ENCODE measurements at places on chromosomes 6 and 20.
A peak's percentile ranks its signal among the peaks of the same experiment; 100 is the strongest.

DNA sequence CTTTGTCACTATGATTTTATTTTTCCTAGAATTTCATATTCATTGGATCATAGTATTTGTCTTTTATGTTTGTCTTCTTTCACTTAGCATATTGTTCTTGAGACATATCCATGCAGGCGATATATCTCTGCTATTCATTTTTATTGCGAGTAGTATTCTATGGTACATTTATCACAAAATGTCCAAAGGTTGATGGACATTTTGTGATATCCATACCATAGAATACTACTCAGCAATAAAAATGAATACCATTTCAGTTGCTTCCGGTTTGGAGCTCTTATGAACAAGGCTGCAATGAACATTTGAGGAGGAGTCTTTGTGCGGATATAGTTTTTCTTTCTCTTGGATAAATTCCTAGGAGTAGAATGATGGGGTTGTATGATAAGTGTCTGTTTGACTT, 28.8 kb upstream of the EYA2 start:
- no peak for DNase-seq

GRCh38 chr6:110768057-110768456, 47.2 kb downstream of the CDK19 start:
- no peak for DNase-seq

DNA sequence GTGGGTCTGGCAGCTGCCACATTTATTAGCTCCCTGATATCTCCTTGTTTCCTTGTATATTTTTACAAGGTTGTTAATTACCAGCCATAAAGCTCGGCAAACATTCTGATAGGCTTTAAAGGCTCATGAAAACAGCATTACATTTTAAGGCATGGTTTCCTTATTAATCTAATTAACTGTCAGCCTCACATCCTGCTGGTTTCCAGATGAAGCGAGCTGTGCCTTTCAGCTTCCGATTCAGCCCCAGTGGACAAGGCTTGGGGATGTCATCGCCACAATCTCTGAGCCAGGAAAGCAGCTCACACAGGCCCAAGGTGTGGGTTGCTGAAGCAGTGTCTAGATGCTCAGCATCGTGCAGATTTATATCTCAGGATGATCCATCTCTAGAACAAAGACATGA, 66.0 kb upstream of the RALY start:
- DNase-seq: no peak

GRCh38 chr6:102619585-102619984, 1226.1 kb downstream of the GRIK2 start:
- DNase-seq: peak; percentile 23

- no peak for DNase-seq
Measured at GRCh38 chr20:53328961-53329360, 264.7 kb downstream of the ZNF217 start.

Data from NCI-H1092 treated with DMSO at 0.1 percent for 48 hours (cell line).